PC-3 (cell line): ENCODE measurements at places on chromosomes 4 and X. TPM values are rescaled to one million over a fixed set of nuclear protein-coding genes. Genes with fewer than 3 reads are reported as not detected.
A peak's percentile ranks its signal among the peaks of the same experiment; 100 is the strongest.

GRCh38 chrX:39152106-39152649, 350.9 kb downstream of the MID1IP1 start:
- H3K4me1 ChIP-seq = peaks cover 18% of the 10 kb centered on the region
- no peaks in the 10 kb centered on the region for H3K36me3 ChIP-seq
- no peaks in the 10 kb centered on the region for H3K27me3 ChIP-seq
- no peak overlapping the region for H3K4me3 ChIP-seq
- DNase-seq = peak; percentile 33

Gene DDX60
- total RNA-seq = 3.2 and 6.3 TPM in 2 replicates

Gene MUC7
- total RNA-seq = 0.04 TPM in 1 of 2 replicates, not detected in the other

Gene USP51
- 0.22 TPM in 1 of 2 replicates, not detected in the other for total RNA-seq

GRCh38 chr4:114659386-114660008, 60.9 kb downstream of the UGT8 start:
- peak; percentile 68 for DNase-seq
- H3K4me1 ChIP-seq = no peaks in the 10 kb centered on the region
- no peak overlapping the region for H3K27ac ChIP-seq
- no peaks in the 10 kb centered on the region for H3K27me3 ChIP-seq
- H3K36me3 ChIP-seq = no peaks in the 10 kb centered on the region; the same call in 1 of the 2 replicates

Gene SSX3
- not detected in 2 replicates for total RNA-seq

GRCh38 chr4:153364061-153364460, 19.6 kb downstream of the MND1 start:
- no peaks in the 10 kb centered on the region for H3K27me3 ChIP-seq
- H3K4me1 ChIP-seq = no peaks in the 10 kb centered on the region
- H3K27ac ChIP-seq = no peak overlapping the region
- no peak overlapping the region for H3K4me3 ChIP-seq

DNA sequence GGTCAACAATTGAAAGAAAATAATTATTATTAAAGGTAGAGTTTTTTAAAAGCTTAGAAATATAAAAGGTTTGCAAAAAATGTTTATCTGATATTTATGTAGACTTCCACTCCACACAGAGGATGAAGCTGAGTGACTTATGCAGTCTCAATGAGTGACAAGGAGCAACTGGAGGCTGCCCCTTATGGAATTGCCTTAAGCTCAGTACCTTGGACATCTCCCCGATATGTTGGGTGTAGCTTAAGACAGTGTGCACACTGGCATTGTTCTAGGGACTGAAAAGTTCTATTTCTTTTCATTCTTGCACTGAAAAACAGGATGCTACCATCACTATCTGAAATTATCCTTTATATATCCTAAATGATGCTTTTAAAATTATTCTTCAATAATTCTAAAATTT, 292.1 kb downstream of the PRDM5 start:
- no peaks in the 10 kb centered on the region for H3K27me3 ChIP-seq
- no peak overlapping the region for H3K27ac ChIP-seq
- H3K36me3 ChIP-seq = no peaks in the 10 kb centered on the region
- H3K4me3 ChIP-seq = no peak overlapping the region
- no peaks in the 10 kb centered on the region for H3K4me1 ChIP-seq
- peak; percentile 2 for DNase-seq

GRCh38 chr4:107734120-107734519, 14.1 kb upstream of the PAPSS1 start:
- H3K4me1 ChIP-seq = no peaks in the 10 kb centered on the region
- H3K4me3 ChIP-seq = no peak overlapping the region
- no peaks in the 10 kb centered on the region for H3K36me3 ChIP-seq
- no peak overlapping the region for H3K27ac ChIP-seq
- H3K27me3 ChIP-seq = no peaks in the 10 kb centered on the region
- DNase-seq = peak; percentile 33

DNA sequence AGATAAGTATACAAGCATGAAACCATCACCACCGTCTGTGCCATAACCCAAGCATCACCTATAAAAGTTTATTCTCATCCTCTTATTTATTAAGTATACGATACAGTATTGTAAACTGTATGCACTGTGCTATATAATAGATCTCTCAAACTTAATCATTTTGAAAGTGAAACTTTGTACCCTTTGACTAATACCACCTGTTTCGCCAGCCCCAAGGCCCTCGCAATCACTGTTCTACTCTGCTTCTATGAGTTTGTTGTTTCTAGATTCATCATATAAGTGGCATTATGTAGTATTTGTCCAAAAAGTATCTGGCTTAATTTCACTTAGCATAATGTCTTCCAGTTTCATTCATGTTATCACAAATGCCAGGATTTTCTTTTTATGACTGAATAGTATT, 72.1 kb upstream of the DOCK11 start:
- H3K4me3 ChIP-seq = no peak overlapping the region
- H3K36me3 ChIP-seq = no peaks in the 10 kb centered on the region
- DNase-seq = no peak
- H3K4me1 ChIP-seq = no peaks in the 10 kb centered on the region
- no peak overlapping the region for H3K27ac ChIP-seq

- H3K4me1 ChIP-seq = no peaks in the 10 kb centered on the region
- no peaks in the 10 kb centered on the region for H3K27me3 ChIP-seq
- H3K27ac ChIP-seq = no peak overlapping the region
- no peak for DNase-seq
- H3K36me3 ChIP-seq = no peaks in the 10 kb centered on the region
- no peak overlapping the region for H3K4me3 ChIP-seq
These were observed 225.1 kb downstream of the NR3C2 start for GRCh38 chr4:148216866-148217814.

GRCh38 chr4:108311313-108311712, 142.6 kb upstream of the LEF1 start:
- no peak for DNase-seq
- H3K36me3 ChIP-seq = no peaks in the 10 kb centered on the region
- no peaks in the 10 kb centered on the region for H3K4me1 ChIP-seq
- 0 out of 2 replicates have a peak, but pooled peaks cover 3% of the 10 kb centered on the region for H3K27me3 ChIP-seq
- no peak overlapping the region for H3K27ac ChIP-seq

DNA sequence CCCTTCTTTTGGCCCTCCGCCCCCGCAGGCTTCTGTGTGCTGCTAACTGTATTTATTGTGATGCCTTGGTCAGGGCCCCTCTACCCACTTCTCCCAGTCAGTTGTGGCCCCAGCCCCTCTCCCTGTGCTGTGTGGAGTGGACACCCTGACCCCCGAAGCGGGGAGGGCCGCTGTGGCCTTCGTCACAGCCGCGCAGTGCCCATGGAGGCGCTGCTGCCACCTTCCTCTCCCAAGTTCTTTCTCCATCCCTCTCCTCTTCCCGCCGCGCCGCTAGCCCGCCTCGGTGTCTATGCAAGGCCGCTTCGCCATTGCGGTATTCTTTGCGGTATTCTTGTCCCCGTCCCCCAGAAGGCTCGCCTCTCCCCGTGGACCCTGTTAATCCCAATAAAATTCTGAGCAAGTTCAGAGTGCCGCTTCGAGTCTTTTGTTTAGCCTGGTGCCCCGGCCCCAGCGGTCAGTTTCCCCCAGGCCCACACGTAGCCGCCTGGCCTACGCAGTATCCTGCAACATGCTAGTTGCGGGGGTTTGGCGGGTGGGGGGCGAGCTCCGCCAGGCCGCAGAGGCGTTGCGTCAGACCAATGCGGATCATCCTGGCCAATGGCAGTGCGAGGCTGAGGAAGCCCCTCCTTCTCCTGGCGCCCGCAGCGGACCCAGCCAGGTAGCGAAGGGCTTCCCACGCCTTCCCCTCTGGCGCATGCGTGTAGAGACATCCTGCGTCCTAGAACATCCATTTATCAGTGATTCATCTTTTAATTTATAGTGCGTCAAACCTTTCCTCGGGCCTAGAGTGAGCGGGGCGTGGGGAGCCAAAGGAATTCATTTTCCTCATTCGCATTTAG, 5.6 kb upstream of the KANTR start:
- H3K4me3 ChIP-seq = peak overlapping the region; percentile 81
- peaks cover 11% of the 10 kb centered on the region for H3K4me1 ChIP-seq
- peaks cover 8% of the 10 kb centered on the region for H3K36me3 ChIP-seq
- no peaks in the 10 kb centered on the region for H3K27me3 ChIP-seq
- DNase-seq = peak; percentile 89

- H3K4me1 ChIP-seq = peaks cover 14% of the 10 kb centered on the region
- no peaks in the 10 kb centered on the region for H3K27me3 ChIP-seq
- H3K36me3 ChIP-seq = no peaks in the 10 kb centered on the region
- no peak overlapping the region for H3K27ac ChIP-seq
- DNase-seq = peak; percentile 12
These were observed 935.2 kb downstream of the PCDH7 start for GRCh38 chr4:31655328-31655727.

- no peaks in the 10 kb centered on the region for H3K36me3 ChIP-seq
- peaks cover 35% of the 10 kb centered on the region for H3K4me1 ChIP-seq
- H3K4me3 ChIP-seq = no peak overlapping the region
These were observed 95.2 kb upstream of the KLF3 start for GRCh38 chr4:38568768-38569167.

GRCh38 chr4:55604996-55605395, 13.0 kb upstream of the PDCL2 start:
- no peaks in the 10 kb centered on the region for H3K36me3 ChIP-seq
- H3K4me1 ChIP-seq = peaks cover 8% of the 10 kb centered on the region
- no peaks in the 10 kb centered on the region for H3K27me3 ChIP-seq
- no peak for DNase-seq
- no peak overlapping the region for H3K4me3 ChIP-seq

- no peak overlapping the region for H3K27ac ChIP-seq
- H3K4me3 ChIP-seq = no peak overlapping the region
- no peaks in the 10 kb centered on the region for H3K36me3 ChIP-seq
- no peaks in the 10 kb centered on the region for H3K27me3 ChIP-seq
- H3K4me1 ChIP-seq = peaks cover 16% of the 10 kb centered on the region
- no peak for DNase-seq
These were observed 29.2 kb downstream of the HTT-AS start for GRCh38 chr4:3044870-3045819.

DNA sequence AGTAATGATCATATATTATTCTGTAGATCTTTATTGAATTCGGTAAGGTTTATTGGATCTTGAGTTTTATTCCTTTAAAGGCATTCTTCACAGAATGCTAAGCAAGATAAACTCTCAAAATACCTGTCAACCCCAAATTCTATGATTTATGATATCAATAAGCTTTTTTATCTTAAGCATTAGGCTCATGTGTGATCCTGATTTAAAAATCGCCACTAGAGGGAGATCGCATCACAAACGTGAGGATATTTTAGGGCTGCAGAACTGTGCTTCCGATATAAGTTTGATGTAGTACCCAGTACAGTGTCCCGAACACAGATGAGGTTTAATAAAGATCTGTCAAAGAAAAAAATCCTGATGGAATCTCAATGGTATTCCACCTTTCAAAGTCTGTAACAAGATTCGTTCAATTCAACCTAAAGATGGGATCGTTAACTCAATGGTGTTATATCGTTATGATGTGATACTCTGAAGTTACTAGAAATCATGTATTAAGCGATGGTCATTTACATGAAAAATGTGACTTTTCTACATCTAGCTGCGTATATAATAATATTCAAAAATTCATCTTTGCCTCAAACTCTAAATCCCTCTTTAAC, 169.0 kb downstream of the CORIN start:
- DNase-seq = peak; percentile 62
- H3K4me1 ChIP-seq = no peaks in the 10 kb centered on the region
- no peak overlapping the region for H3K27ac ChIP-seq

Gene SH3D19
- 30.1 and 31.1 TPM in 2 replicates for total RNA-seq

Gene SOD3
- total RNA-seq = 10.7 and 16.4 TPM in 2 replicates

DNA sequence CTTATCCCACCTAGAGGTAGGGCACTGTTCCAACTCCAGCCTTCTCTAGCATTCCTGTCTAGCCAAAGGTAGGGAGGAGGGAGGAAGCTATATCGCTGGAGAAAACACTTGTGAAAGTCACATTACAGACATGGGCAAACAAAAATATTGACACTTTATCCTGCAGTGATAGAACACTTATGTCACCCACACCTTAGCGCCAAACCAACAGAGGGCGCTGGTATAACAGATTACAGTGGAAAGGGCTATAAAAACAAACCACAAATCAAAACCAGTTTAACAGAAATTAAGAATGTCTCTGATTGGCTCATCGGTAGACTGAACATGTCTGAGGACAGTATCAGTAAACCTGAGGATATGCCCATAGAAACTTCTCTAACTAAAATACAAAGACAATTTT, 451.3 kb downstream of the TLL1 start:
- DNase-seq = peak; percentile 62
- no peak overlapping the region for H3K4me3 ChIP-seq
- no peaks in the 10 kb centered on the region for H3K36me3 ChIP-seq
- H3K4me1 ChIP-seq = peaks cover 7% of the 10 kb centered on the region
- H3K27me3 ChIP-seq = no peaks in the 10 kb centered on the region

DNA sequence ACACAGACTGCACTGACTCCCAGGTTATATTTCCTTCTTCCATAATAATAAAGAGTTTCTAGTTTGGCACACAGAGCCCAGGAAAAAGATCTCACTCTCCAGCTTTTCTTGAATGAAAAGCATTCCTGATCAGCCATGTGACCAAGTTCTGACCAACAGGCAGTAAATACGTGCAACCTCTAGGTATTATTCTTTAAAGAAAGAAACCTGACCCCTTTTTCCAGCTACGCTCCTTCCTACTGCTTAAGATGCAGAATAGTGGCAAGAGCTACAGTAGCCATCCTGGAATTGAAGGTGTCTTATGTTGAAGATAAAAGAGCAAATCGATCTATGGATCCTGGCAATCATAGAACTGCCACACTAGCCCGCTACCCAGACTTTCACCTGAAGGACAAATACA, 76.7 kb downstream of the LRBA start:
- H3K4me3 ChIP-seq = no peak overlapping the region
- no peaks in the 10 kb centered on the region for H3K27me3 ChIP-seq
- no peaks in the 10 kb centered on the region for H3K36me3 ChIP-seq
- no peaks in the 10 kb centered on the region for H3K4me1 ChIP-seq
- DNase-seq = peak; percentile 7
- no peak overlapping the region for H3K27ac ChIP-seq

- H3K27ac ChIP-seq = no peak overlapping the region
- H3K4me1 ChIP-seq = no peaks in the 10 kb centered on the region
- no peaks in the 10 kb centered on the region for H3K36me3 ChIP-seq
- no peak for DNase-seq
These were observed 150.5 kb downstream of the TBCK start for GRCh38 chr4:106165351-106166010.

GRCh38 chr4:130722361-130722760, 1626.4 kb downstream of the C4orf33 start:
- DNase-seq = peak; percentile 65
- H3K4me1 ChIP-seq = peaks cover 5% of the 10 kb centered on the region; the same call in 1 of the 2 replicates
- no peaks in the 10 kb centered on the region for H3K36me3 ChIP-seq
- H3K27ac ChIP-seq = no peak overlapping the region
